GM23338 (cell line): ENCODE measurements at places on chromosomes 16 and 17. TPM values are rescaled to one million over a fixed set of nuclear protein-coding genes. Genes with fewer than 3 reads are reported as not detected.
A peak's percentile ranks its signal among the peaks of the same experiment; 100 is the strongest.

DNA sequence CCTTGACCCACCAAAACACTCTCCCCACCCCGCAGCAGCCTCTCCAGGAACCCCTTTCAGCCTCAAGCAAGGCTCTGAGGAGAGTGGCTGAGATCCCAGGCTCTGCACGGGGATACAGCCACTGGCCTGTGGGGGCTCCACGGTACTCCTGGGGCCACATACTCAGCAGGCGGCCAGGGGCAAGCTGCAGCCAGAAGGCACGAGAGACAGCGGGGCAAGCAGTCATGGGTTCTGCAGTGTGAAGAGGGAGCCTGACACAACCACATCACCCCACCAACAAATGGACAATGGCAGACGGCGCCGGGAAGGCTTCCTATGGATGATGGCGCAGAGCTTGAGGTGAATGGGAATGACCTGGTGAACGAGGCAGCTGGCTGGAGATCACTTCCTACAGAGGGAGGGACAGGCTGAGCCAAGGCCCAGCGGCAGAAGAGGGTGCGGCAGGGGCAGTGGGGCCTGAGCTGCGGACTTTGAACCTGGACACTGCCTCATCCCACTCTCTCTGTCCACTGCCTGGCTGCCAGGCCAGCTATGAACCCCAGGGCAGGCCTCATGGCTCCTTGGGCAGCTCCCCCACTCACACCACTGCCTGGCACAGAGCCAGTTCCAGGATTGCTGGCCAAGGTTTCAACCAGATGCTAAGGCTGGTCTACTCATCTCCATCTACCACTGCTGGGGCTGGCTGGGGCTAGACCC, 10.8 kb upstream of the BCAR1 start:
- H3K36me3 ChIP-seq, result no peaks in the 10 kb centered on the region
- 0 out of 2 replicates have a peak overlapping the region, but pooled peaks have one; percentile 39 for H3K27ac ChIP-seq
- H3K4me1 ChIP-seq, result peaks cover 47% of the 10 kb centered on the region
- no peak for DNase-seq

GRCh38 chr16:84577034-84577803, 40.7 kb downstream of the COTL1 start:
- no peaks in the 10 kb centered on the region for H3K36me3 ChIP-seq
- no peaks in the 10 kb centered on the region; the same call in 1 of the 2 replicates for H3K4me1 ChIP-seq
- no peak overlapping the region for H3K27ac ChIP-seq
- DNase-seq, result no peak

FOXO3B gene
- total RNA-seq, result 21.1 and 22.3 TPM in 2 replicates

GRCh38 chr17:42424991-42425610, 2.0 kb upstream of the CAVIN1 start:
- no peak overlapping the region for H3K4me3 ChIP-seq
- H3K27me3 ChIP-seq, result peaks cover 34% of the 10 kb centered on the region
- H3K27ac ChIP-seq, result 0 out of 2 replicates have a peak overlapping the region, but pooled peaks have one; percentile 19
- H3K36me3 ChIP-seq, result no peaks in the 10 kb centered on the region
- no peak for DNase-seq
- peaks cover 31% of the 10 kb centered on the region for H3K4me1 ChIP-seq

GNGT2 gene
- total RNA-seq, result 0.42 TPM in 1 of 2 replicates, not detected in the other

- H3K4me1 ChIP-seq, result peaks cover 21% of the 10 kb centered on the region
- H3K27ac ChIP-seq, result no peak overlapping the region
- peaks cover 22% of the 10 kb centered on the region for H3K27me3 ChIP-seq
- H3K36me3 ChIP-seq, result no peaks in the 10 kb centered on the region
- DNase-seq, result peak; percentile 64
- H3K4me3 ChIP-seq, result peak overlapping the region; percentile 52
Observed at GRCh38 chr16:57884655-57885133, 82.4 kb upstream of the KIFC3 start.

DNA sequence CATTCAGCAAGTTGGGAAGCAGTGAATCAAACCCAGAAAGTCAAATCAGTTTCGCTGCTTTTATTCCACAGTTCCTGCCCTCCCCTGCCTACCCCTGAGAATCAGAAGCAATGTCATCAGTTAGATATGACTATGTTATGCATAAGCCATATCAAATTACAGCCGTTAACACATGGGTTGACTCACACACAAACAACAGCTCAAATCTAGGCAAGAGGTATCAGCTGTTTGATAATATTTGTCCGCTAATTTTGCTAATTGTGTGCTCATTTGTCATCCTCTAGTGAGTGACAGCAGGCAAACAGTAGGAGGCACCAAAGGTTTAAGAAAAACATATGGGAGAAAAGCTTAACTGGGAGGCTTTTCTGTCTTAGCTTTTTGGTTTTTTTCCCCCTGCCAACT, 327.4 kb upstream of the CCL2 start:
- no peaks in the 10 kb centered on the region for H3K36me3 ChIP-seq
- no peak overlapping the region for H3K4me3 ChIP-seq
- H3K27me3 ChIP-seq, result no peaks in the 10 kb centered on the region
- peak; percentile 24 for DNase-seq
- no peak overlapping the region for H3K27ac ChIP-seq
- H3K4me1 ChIP-seq, result peaks cover 28% of the 10 kb centered on the region

- DNase-seq, result no peak
- H3K4me1 ChIP-seq, result no peaks in the 10 kb centered on the region
- no peak overlapping the region for H3K27ac ChIP-seq
Observed at GRCh38 chr17:57236686-57237299, 19.5 kb upstream of the MSI2 start.

EPX gene
- 0.10 TPM in 1 of 2 replicates, not detected in the other for total RNA-seq

DNA sequence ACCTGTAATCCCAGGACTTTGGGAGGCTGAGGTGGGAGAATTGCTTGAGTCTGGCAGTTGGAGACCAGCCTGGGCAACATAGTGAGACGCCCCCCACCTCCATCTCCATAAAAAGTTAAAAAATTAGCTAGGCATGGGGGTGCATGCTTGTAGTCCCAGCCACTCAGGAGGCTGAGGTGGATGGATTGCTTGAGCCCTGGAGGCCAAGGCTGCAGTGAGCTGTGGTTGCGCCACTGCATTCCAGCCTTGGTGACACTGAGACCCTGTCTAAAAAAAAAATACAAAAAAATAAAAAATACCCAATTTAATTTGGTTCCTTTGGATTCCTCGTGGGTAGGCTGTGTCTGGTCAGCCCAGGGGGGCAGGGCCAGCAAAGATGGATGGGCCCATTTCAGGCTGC, 26.1 kb upstream of the TAC4 start:
- H3K4me3 ChIP-seq, result no peak overlapping the region
- H3K27me3 ChIP-seq, result peaks cover 1% of the 10 kb centered on the region; the same call in 1 of the 2 replicates
- DNase-seq, result no peak
- no peaks in the 10 kb centered on the region for H3K36me3 ChIP-seq
- no peak overlapping the region for H3K27ac ChIP-seq

GRCh38 chr17:67995570-67996263, 552 bp downstream of the C17orf58 start:
- peak overlapping the region; percentile 80 for H3K4me3 ChIP-seq
- H3K27ac ChIP-seq, result no peak overlapping the region; the same call in 1 of the 2 replicates
- no peaks in the 10 kb centered on the region for H3K36me3 ChIP-seq
- H3K4me1 ChIP-seq, result peaks cover 14% of the 10 kb centered on the region

DNA sequence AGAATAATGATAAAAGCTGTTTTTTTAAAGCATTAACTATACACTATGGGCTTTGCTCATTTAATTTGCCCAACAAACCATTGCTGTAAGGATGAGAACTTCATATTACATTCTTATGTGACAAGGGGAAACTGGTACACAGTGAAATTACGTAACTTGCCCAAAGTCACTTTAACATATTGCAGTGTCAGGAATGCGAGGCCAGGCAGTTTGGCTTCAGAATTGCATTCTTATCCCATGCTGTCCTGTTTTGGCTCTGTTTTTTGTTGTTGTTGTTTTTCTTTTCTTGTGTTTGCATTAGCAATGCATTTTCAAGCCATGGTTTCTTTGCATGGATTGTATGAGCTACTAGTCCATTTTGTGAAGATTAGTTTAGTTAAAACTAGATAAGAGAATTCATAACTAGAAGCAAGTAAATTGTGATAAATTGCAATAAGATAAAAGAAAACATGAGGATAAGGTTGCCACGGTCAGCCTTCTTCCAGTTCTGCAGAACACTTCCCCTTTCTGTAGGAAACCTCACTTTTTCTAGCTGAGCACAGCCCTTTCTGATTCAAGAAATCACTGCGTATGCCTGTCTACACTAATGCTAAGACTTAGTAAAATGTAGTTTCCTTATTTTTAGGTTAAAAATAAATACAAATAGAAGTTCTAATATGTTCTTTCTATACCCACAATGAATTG, 221.3 kb upstream of the KCNJ16 start:
- H3K27ac ChIP-seq, result no peak overlapping the region
- no peaks in the 10 kb centered on the region for H3K36me3 ChIP-seq
- DNase-seq, result no peak

IGF2BP1 gene
- 231 and 249 TPM in 2 replicates for total RNA-seq

- H3K4me1 ChIP-seq, result no peaks in the 10 kb centered on the region
- no peaks in the 10 kb centered on the region for H3K36me3 ChIP-seq
- DNase-seq, result no peak
- no peak overlapping the region for H3K27ac ChIP-seq
Observed at GRCh38 chr17:73099511-73099910, 7.0 kb upstream of the SLC39A11 start.

DNA sequence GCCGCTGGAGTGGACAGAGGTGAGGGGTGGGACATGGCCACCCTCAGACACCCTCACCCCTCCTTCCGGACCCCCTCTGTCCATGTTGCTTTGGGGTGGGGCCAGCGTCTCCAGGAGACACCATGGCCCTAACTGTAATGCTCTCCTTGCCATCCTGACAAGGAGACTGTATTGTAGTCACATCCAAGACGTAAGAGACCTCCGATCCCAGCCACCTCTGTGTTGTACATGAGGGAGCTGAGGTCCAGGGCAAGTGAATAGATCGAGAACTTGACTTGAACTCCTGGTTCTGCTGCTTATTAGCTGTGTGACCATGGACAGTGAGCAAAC, 30.2 kb downstream of the POLR3E start:
- no peaks in the 10 kb centered on the region for H3K4me1 ChIP-seq
- no peak overlapping the region for H3K4me3 ChIP-seq
- peaks cover 52% of the 10 kb centered on the region for H3K36me3 ChIP-seq
- no peaks in the 10 kb centered on the region for H3K27me3 ChIP-seq

GRCh38 chr17:30379903-30380381, 1.2 kb downstream of the CPD start:
- H3K27me3 ChIP-seq, result peaks cover 48% of the 10 kb centered on the region
- H3K4me3 ChIP-seq, result peak overlapping the region; percentile 61
- H3K4me1 ChIP-seq, result peaks cover 58% of the 10 kb centered on the region
- DNase-seq, result no peak
- H3K36me3 ChIP-seq, result no peaks in the 10 kb centered on the region

HES7 gene
- 0.14 TPM in 1 of 2 replicates, not detected in the other for total RNA-seq

C17orf113 gene
- total RNA-seq, result 1.8 and 2.1 TPM in 2 replicates

SDR42E2 gene
- total RNA-seq, result 0.08 TPM in 1 of 2 replicates, not detected in the other

- H3K4me1 ChIP-seq, result no peaks in the 10 kb centered on the region
- no peak overlapping the region for H3K4me3 ChIP-seq
- no peak for DNase-seq
- H3K27me3 ChIP-seq, result no peaks in the 10 kb centered on the region
- peak overlapping the region; percentile 12; the same call in 1 of the 2 replicates for H3K27ac ChIP-seq
Observed at GRCh38 chr17:32386844-32387243, 36.9 kb downstream of the ZNF207 start.

- H3K36me3 ChIP-seq, result peaks cover 15% of the 10 kb centered on the region; the same call in 1 of the 2 replicates
- H3K27me3 ChIP-seq, result no peaks in the 10 kb centered on the region
- peaks cover 12% of the 10 kb centered on the region for H3K4me1 ChIP-seq
Observed at GRCh38 chr17:6639586-6640535, 650 bp downstream of the KIAA0753 start.

GRCh38 chr17:72822358-72823023, 270.0 kb downstream of the SLC39A11 start:
- H3K27me3 ChIP-seq, result no peaks in the 10 kb centered on the region
- H3K27ac ChIP-seq, result no peak overlapping the region

GRCh38 chr17:31132977-31133376, 38.2 kb downstream of the NF1 start:
- H3K27ac ChIP-seq, result no peak overlapping the region
- no peaks in the 10 kb centered on the region for H3K27me3 ChIP-seq
- peaks cover 9% of the 10 kb centered on the region; the same call in 1 of the 2 replicates for H3K4me1 ChIP-seq
- no peaks in the 10 kb centered on the region for H3K36me3 ChIP-seq

DNA sequence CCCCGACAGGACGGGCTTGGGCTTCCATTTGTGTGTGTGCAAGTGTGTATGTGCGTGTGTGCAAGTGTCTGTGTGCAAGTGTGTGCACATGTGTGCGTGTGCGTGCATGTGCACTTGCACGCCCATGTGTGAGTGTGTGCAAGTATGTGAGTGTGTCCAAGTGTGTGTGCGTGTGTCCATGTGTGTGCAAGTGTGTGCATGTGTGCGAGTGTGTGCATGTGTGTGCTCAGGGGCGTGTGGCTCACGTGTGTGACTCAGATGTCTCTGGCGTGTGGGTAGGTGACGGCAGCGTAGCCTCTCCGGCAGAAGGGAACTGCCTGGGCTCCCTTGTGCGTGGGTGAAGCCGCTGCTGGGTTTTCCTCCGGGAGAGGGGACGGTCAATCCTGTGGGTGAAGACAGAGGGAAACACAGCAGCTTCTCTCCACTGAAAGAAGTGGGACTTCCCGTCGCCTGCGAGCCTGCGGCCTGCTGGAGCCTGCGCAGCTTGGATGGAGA, 23.1 kb upstream of the ITGAX start:
- no peak overlapping the region for H3K27ac ChIP-seq
- H3K36me3 ChIP-seq, result no peaks in the 10 kb centered on the region
- peaks cover 12% of the 10 kb centered on the region for H3K4me1 ChIP-seq

- DNase-seq, result peak; percentile 59
- H3K4me3 ChIP-seq, result no peak overlapping the region
- H3K27me3 ChIP-seq, result no peaks in the 10 kb centered on the region
- no peaks in the 10 kb centered on the region for H3K4me1 ChIP-seq
- H3K27ac ChIP-seq, result no peak overlapping the region
- peaks cover 25% of the 10 kb centered on the region for H3K36me3 ChIP-seq
Observed at GRCh38 chr16:4454623-4455022, 19.8 kb downstream of the NMRAL1 start.

- no peaks in the 10 kb centered on the region for H3K27me3 ChIP-seq
- H3K36me3 ChIP-seq, result no peaks in the 10 kb centered on the region
- no peak for DNase-seq
- no peaks in the 10 kb centered on the region for H3K4me1 ChIP-seq
- H3K4me3 ChIP-seq, result no peak overlapping the region
- H3K27ac ChIP-seq, result no peak overlapping the region
Observed at GRCh38 chr17:22484826-22485225, 792.5 kb downstream of the KCNJ18 start.

CIBAR2 gene
- not detected in 2 replicates for total RNA-seq

GRCh38 chr17:76036497-76037261, 9.6 kb upstream of the EVPL start:
- H3K4me1 ChIP-seq, result peaks cover 10% of the 10 kb centered on the region
- DNase-seq, result peak; percentile 74
- H3K27ac ChIP-seq, result peak overlapping the region; percentile 59
- H3K4me3 ChIP-seq, result no peak overlapping the region
- H3K36me3 ChIP-seq, result peaks cover 21% of the 10 kb centered on the region

SPATA22 gene
- not detected in 2 replicates for total RNA-seq

MYH1 gene
- total RNA-seq, result not detected in 2 replicates

WNT9B gene
- 0.17 and 0.62 TPM in 2 replicates for total RNA-seq

DNA sequence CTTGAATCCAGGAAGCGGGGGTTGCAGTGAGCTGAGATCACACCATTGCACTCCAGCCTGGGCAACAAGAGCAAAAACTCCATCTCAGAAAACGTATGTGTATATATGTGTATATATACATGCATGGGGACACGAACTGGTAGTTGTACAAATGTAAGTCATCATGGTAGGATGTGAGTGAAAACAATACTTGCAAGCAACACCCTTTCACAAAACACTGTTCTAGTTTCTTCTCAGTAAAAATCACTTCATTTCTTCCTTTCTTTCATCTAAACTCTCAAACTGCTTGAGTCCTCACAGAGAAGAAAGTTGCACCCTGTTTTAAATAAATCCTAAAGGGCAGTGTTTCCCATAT, 51.8 kb downstream of the METTL16 start:
- H3K4me1 ChIP-seq, result no peaks in the 10 kb centered on the region
- H3K27me3 ChIP-seq, result no peaks in the 10 kb centered on the region
- H3K4me3 ChIP-seq, result no peak overlapping the region
- no peak for DNase-seq
- H3K27ac ChIP-seq, result no peak overlapping the region

PPP4C gene
- total RNA-seq, result 108 and 120 TPM in 2 replicates
